H1 (cell line): ENCODE measurements at places on chromosomes 7 and 10. TPM values are rescaled to one million over a fixed set of nuclear protein-coding genes. Genes with fewer than 3 reads are reported as not detected.

LRRD1 gene
- not detected in 2 replicates for total RNA-seq

DNA sequence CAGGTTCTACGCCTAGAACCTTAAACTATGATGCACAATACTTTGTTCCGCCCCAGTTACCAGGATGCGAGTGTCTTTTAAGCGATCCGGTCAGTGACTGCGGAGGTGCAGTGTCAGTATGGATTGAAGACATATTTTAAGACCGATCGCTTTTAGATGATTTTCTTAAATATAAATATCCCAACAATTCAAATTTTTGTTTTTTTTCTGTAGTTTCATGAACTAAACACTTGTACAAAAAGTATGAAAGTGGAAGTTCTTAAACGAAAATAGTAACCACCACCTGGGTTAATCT lies 835 bp downstream of the COMMD3 start:
- no peak for DNase-seq

DNA sequence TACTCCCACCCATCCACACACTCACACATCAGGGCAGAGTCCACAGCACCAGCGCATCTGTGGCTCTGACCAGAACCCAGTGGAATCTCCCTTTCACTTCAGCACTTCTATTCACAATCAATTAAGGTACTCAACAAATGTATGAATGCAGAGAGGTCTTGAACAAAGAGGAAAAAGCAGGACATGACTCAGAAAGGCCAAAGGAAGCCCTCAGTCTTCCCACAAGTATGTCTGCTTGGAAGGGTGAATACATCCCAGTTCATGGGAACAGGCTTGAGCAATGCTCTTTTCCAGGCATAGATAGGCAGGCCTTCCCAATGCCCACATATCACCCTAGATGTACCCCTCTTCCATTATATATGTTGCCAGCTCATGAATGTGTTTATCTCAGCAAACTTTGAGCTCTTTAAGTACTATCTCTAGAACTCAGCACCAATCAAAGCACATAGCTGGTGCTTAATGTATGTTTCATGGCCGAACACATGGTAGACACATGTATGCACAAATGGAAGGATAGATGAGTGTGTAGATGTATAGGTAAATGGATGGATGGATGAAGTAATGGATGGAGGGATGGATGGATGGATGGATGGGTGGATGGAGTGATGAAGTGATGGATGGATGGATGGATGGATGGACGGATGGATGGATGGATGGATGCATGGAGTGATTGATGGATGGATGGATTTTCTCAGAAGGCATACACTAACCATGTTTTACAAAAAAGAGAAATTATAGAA lies 507.6 kb downstream of the GRID1 start:
- DNase-seq: no peak

DNA sequence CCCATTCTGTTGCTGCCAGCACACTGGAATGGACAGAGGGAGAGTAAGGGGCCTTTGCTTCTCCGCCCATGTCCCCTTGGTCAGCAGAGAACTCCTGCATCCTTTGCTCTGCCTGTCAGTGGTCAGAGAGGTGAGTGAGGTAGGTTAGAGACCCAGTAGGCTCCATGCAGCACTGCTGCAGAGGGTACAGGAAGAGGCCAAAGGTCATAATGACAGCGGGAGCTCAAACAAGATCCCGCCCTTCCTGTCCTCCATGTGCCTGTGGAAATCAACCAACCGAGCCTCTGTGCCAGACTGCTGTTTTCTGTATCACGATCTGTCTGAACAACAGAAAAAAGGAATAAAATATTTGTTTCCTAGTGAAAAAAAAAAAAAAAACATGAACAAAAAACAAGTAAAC lies 81.4 kb downstream of the ZNF33B start:
- no peak for DNase-seq

DNA sequence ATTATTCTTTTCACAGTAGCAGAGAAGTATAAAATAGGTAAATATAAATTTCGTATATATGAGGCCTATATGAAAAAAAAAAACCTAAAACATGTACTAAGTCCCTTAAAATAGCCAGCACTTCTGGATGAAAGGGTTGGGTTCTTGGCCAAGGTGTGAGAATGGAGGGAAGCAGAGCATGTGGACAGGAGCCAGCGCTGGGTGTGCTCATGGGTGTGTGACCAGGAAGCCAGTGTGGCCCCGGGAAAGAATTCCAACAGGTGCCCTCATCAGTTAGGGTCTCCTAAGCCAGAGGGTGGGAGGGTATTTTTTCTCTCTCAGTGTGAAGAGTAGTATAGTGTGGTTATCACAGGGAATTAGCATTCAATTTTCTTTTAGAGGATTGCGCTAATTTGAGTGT lies 401.9 kb upstream of the IGFBP3 start:
- no peak for DNase-seq

- no peak for DNase-seq
These were observed 8.9 kb downstream of the PDE1C start for GRCh38 chr7:32061346-32061745.

GRID2IP gene
- total RNA-seq: 1.0 and 1.3 TPM in 2 replicates

- DNase-seq: no peak
These were observed 51.1 kb upstream of the NANOS1 start for GRCh38 chr10:118978316-118978997.

SYPL1 gene
- 56.1 and 57.7 TPM in 2 replicates for total RNA-seq

DNA sequence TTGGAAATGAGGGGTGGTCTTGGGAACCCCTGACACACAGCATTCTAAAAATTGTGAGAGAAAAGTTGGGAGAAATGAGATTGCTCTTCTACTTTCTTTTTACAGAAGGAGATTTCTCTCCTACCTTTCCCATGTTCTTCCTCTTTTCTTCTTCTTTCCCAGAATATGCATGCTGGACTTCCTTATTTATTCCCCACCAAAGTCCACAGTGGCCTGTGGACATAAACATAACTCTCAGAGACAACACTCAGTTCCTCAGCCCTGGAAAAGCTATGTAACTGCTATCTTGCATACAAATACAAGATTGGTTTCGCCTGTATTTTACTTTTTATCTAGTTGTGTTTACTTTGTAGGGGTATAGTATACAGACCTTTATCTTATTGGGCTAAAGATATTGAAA lies 54.6 kb upstream of the C1GALT1 start:
- no peak for DNase-seq

- DNase-seq: no peak
These were observed 148.7 kb downstream of the MYOF start for GRCh38 chr10:93333278-93333978.

DNA sequence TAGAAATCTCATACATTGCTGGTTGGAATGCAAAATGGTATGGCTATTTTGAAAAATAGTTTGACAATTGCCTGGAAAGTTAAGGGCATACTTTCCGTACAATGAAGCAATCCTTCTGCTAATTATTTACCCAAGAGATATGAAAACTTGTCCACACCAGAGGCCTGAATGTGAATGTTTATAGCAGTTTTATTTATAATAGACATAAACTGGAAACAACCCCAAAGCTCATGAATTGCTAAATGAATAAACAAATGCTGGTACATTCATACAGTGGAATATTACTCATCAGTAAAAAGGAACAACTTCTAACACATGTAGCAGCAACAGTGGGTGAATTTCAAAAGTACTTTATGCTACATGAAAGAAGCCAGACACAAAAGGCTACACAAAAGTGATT lies 42.7 kb downstream of the MMRN2 start:
- DNase-seq: no peak

AOAH gene
- total RNA-seq: 0.55 TPM in 1 of 2 replicates, not detected in the other

TMEM270 gene
- not detected in 2 replicates for total RNA-seq

HABP2 gene
- total RNA-seq: not detected in 2 replicates

DNA sequence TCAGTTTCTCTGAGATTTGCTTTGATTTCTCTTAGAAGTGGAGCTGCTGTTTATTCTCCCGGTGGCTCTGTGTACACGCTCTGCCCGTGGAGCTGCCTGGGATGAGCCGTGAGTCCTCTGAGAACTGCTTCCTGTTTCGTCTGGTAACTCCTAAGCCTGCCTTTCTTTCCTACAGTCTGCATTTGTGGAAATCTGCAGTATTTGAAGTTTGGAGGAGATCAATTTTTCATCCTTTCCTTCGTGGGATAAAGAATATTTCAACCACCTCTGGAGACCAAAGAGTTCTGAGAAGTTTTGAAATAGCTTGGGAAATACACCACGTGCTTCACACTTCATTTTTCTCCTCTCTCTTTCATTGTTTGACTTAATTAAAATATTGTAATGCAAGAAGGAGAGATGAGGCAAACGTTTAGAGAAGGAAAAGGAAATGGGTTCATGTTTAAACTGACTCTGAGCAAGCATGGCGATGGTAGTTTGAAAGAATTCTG lies 311.9 kb downstream of the LRMDA start:
- no peak for DNase-seq

DNA sequence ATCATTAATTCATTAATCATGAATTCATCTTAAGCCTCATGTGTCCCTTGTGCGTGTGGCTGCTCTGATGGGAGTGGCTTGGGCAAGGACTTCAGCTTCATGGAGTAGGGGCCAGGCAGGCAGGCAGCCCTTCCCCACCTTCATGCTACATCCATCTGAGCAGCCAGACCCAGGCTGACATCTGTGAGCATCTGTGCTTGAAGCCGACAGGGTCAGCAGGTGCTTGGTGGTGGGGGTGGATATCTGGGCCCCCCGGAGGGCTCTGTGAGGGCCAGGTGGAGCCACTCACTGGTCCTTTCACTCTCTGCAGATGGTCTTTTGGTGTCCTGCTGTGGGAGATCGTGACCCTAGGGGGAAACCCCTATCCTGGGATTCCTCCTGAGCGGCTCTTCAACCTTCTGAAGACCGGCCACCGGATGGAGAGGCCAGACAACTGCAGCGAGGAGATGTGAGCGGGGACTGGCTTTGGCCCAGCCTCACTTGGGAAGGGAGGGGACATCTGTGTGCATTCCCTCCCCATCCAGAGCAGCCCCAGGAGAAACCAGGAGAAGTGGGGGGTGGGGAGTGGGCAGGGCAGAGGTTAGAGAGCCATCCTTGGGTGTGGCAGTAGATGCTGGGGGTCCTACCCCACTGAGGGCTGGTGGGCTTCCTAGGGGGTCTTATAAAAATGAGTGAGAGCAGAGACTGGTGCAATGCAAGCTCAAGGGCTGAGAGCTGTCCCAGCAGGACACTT lies 14.7 kb upstream of the CSGALNACT2 start:
- DNase-seq: peak; percentile 32

DNA sequence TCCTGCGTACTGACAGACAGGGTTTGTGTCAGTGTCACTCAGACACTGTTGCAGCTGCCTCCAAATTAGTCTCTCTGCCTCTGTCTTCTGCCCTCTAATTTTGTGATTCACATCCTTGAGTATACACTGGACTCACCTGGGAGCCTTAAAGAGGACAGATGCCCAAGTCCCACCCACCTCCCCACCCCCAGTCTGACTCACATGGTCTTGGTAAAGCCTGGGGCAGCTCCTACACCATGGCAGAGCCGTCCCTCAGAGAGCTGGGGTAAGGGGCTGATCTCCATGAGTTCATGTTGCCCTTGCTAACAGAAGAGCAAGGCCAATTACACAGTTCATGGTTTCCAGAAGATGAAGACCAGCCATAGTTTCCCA lies 197.6 kb upstream of the STK17A start:
- DNase-seq: no peak

NPVF gene
- not detected in 2 replicates for total RNA-seq

DNA sequence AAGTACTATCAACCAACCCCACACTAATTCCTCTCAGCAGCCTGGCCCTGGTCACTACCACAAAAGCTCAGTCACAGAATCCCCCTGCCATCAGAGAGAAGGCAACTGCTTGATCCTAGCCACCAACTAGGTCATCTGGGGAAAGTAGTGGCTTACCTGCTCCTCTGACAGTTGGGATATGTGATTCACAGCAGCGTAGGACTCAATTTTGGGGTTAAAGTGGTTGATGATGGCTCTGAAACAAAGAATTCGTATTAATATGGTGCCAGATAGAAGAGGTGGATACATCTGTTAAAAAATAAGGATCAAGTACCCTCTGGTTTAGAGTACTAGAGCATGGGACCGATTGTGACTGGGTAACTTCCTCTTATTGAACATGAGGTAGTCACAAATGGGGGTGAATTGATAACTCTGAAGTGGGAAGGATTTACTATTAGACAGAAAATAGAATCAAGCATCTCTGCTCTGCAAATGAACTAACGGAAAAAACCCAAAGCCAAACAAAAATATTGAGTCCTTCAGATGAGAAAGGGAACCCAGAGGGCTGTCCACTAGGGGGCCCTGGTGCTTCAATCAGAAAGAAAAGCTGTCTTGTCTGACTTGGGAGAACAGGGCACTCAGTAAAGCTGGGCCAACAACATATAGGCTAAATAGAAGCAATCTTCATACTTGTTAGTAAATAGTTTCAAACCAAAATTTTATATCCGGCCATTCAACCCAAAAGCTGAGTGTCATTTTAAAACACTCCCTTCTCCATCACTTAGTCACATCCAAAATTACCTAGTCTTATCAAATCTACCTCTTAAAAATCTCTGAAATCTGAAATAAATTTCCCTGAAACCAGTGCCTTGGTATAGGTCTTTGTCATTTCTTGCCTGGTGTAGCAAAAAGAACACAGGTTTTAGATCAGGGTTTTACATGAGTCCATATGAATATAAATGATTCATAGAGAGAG lies 45.9 kb upstream of the KCNIP2 start:
- DNase-seq: peak; percentile 43

DNA sequence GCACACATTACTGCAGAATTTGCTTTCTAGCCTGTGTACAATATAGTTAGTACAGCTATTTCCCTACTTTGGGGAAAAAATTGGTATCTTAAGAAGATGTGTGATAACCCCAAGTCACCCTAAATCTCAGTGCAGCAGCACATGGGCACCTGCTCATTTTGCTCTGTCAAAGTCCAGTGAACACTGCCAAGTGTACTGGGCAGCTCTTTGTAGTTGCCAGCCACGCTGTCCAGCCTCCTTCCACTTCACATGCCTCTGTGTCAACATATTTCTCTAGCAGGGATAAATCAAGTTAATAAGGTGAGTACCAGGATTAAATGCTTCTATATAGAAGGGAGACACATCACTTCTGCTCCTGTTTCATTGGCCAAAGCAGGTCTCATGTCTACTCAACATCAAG lies 87.1 kb upstream of the CDC14C start:
- DNase-seq: no peak

GRCh38 chr10:119642556-119643111 lies 8.5 kb upstream of the BAG3 start:
- no peak for DNase-seq

GRCh38 chr10:49254556-49255318 lies 44.2 kb upstream of the C10orf71 start:
- DNase-seq: no peak

NAT16 gene
- 0.84 and 1.0 TPM in 2 replicates for total RNA-seq

GRCh38 chr7:34776748-34777358 lies 118.8 kb downstream of the NPSR1 start:
- DNase-seq: no peak

DNA sequence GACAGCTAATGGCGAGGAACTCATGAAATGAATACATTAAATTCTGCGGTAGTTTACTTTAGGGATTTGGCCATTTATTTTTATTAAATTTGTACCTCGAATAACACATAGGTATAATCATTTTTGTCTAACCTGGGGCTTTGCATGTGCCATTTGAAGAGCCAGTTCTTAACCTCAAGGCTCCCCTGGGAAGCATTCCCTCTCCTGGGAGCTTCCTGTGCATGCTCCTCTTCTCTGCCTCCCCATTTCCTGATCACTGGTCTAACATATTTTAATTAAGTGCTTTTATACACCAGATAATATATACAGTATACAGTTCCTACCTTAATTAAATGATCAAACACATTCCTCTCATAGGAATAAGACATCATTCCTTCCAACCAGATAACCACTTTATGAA lies 183.9 kb upstream of the FZD1 start:
- no peak for DNase-seq

- no peak for DNase-seq
These were observed 22.7 kb upstream of the IKZF1 start for GRCh38 chr7:50281680-50282445.
